Naive thymus-derived CD4-positive, alpha-beta T cell (primary cell): ENCODE measurements at places on chromosomes 5 and 9.
A peak's percentile ranks its signal among the peaks of the same experiment; 100 is the strongest.

DNA sequence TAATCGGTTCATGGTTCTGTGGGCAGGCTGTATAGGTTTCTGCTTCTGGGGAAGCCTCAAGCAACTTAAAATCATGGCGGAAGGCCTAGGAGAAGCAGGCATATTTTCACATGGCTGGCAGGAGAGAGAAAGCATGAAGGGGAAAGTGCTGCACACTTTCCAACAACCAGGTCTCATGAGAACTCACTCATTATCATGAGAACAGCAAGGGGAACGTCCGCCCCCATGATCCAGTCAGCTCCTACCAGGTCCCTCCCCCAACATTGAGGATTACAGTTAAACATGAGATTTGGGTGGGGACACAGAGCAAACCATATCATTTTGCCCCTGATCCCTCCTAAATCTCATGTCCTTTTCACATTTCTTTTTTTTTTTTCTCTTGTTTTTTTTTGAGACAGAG lies 82.1 kb downstream of the EHMT1 start:
- DNase-seq, result no peak
- no peak overlapping the region for H3K27ac ChIP-seq
- peaks cover 11% of the 10 kb centered on the region for H3K4me1 ChIP-seq
- no peak overlapping the region for H3K4me3 ChIP-seq
- H3K27me3 ChIP-seq, result no peaks in the 10 kb centered on the region

DNA sequence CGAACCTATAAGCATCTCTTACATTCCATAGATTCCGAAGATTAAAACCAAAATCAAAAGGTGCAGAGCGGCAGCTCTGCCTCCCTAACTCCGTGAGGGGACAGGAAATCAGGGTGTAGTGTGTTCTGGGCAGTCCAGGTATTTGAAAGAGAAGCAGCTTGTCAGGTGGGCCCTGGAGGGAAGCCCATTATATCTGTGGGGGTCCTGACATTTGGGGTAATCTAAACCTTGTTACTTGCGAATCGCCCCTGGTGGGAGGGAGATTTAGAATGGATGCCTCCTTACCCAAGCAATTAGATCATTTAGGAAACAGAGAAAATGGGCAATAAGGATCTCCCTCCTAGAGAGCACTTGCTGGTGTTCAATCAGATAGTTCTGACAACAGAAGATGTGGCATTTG lies 126.9 kb downstream of the EFNA5 start:
- no peak overlapping the region for H3K27ac ChIP-seq
- H3K27me3 ChIP-seq, result no peaks in the 10 kb centered on the region
- DNase-seq, result no peak
- H3K36me3 ChIP-seq, result no peaks in the 10 kb centered on the region
- H3K4me3 ChIP-seq, result no peak overlapping the region

GRCh38 chr9:89323390-89323789 lies 5.1 kb downstream of the SECISBP2 start:
- peaks cover 12% of the 10 kb centered on the region for H3K36me3 ChIP-seq
- DNase-seq, result no peak
- no peaks in the 10 kb centered on the region for H3K27me3 ChIP-seq
- peaks cover 30% of the 10 kb centered on the region for H3K4me1 ChIP-seq
- peak overlapping the region; percentile 7 for H3K27ac ChIP-seq

- no peak overlapping the region for H3K4me3 ChIP-seq
- no peak for DNase-seq
- no peak overlapping the region for H3K27ac ChIP-seq
- peaks cover 44% of the 10 kb centered on the region for H3K36me3 ChIP-seq
- no peaks in the 10 kb centered on the region for H3K27me3 ChIP-seq
- H3K4me1 ChIP-seq, result peaks cover 10% of the 10 kb centered on the region
These were observed 6.2 kb upstream of the TPM2 start for GRCh38 chr9:35695943-35696401.

DNA sequence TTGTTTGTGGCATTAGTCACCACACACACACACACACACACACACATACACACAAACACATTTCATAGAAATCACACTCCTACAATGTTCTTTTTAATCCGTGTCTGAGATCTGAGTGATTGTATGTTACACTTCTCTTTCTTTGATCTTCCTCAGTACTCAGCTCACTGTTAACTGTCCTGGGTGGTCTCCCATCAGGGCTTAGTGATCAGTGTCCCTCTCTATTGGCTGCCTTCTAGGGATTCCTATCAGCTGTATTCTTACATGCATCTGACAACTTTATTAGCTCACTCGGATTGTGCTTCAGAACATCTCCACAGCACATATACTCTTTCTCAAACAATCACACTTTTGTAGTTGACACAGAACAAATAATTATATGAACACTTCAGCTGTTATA lies 170.2 kb upstream of the POU5F2 start:
- H3K27ac ChIP-seq, result no peak overlapping the region
- no peaks in the 10 kb centered on the region for H3K4me1 ChIP-seq
- H3K36me3 ChIP-seq, result no peaks in the 10 kb centered on the region

GRCh38 chr5:67262206-67262605 lies 65.6 kb upstream of the CD180 start:
- H3K36me3 ChIP-seq, result no peaks in the 10 kb centered on the region
- no peaks in the 10 kb centered on the region for H3K4me1 ChIP-seq
- no peak overlapping the region for H3K4me3 ChIP-seq
- DNase-seq, result no peak

GRCh38 chr5:123132316-123132715 lies 43.3 kb downstream of the PRDM6 start:
- H3K27me3 ChIP-seq, result peaks cover 5% of the 10 kb centered on the region
- no peaks in the 10 kb centered on the region for H3K4me1 ChIP-seq
- no peak overlapping the region for H3K27ac ChIP-seq
- DNase-seq, result no peak
- H3K36me3 ChIP-seq, result no peaks in the 10 kb centered on the region

GRCh38 chr5:72453246-72453775 lies 53.9 kb downstream of the ZNF366 start:
- DNase-seq, result no peak
- H3K27ac ChIP-seq, result no peak overlapping the region
- no peaks in the 10 kb centered on the region for H3K36me3 ChIP-seq
- no peak overlapping the region for H3K4me3 ChIP-seq
- no peaks in the 10 kb centered on the region for H3K27me3 ChIP-seq

DNA sequence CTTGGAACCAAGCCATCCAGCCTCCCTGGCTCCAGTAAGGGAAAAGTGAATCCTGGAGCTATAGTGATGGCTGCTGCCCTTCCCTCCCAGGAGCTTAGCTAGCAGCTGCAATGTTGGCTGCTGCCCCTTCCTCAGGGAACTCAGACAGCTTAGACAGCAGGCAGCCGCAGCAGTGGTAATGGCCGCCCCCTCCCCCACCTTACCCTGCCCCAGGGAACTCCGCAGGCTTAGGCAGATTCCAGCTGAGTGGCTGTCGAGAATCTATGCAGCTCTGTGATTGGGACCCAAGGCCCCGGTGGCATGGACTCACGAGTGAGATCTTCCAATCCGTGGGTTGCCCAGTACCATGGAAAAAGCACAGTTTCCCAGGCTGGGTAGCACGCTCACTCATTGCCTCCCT lies 378.6 kb downstream of the NNT start:
- no peaks in the 10 kb centered on the region for H3K27me3 ChIP-seq
- no peak overlapping the region for H3K4me3 ChIP-seq
- H3K36me3 ChIP-seq, result no peaks in the 10 kb centered on the region
- no peaks in the 10 kb centered on the region for H3K4me1 ChIP-seq

DNA sequence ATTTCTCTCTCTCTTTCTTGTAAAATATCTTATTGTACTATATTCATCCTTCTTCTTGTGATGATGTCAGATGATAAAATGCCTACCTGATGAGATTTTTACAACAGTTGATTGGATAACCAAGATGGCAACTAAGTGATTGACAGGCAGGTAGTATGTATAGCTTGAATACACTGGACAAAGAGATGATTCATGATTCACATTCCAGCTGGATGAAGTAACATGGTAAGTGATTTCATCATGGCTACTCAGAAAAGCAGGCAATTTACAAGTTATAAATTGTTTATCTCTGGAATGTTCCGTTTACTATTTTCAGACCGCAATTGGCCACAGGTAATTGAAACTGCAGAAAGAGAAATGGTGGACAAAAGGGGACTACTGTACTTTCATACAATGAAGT lies 1471.7 kb upstream of the C9orf72 start:
- no peak overlapping the region for H3K4me3 ChIP-seq
- no peak overlapping the region for H3K27ac ChIP-seq
- no peaks in the 10 kb centered on the region for H3K27me3 ChIP-seq
- H3K4me1 ChIP-seq, result no peaks in the 10 kb centered on the region

- H3K36me3 ChIP-seq, result no peaks in the 10 kb centered on the region
- H3K27ac ChIP-seq, result no peak overlapping the region
- no peaks in the 10 kb centered on the region for H3K27me3 ChIP-seq
- H3K4me1 ChIP-seq, result no peaks in the 10 kb centered on the region
- no peak for DNase-seq
These were observed 64.3 kb downstream of the NSG2 start for GRCh38 chr5:174109698-174110260.

DNA sequence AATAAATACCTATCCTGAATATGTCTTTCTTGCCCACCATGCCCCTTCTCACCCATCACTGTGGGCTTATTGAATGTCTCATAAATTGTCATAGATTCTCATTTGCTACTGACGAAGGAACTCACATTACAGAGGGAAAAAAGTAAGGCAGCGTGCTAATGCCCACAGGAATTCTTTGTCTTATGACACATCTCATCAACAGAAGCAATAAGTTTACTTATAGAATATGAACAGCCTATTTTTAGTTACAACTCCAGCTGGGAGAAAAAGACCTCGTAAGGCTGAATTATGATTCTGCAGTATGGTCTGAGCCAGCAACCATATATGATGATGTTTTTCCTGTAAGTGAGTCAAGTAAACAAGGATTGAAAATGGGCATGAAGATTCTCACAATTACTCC lies 22.4 kb upstream of the ATG10 start:
- H3K27me3 ChIP-seq, result no peaks in the 10 kb centered on the region
- no peaks in the 10 kb centered on the region for H3K36me3 ChIP-seq
- H3K4me1 ChIP-seq, result no peaks in the 10 kb centered on the region
- H3K27ac ChIP-seq, result no peak overlapping the region

- peaks cover 37% of the 10 kb centered on the region for H3K4me1 ChIP-seq
- peak; percentile 84 for DNase-seq
- peak overlapping the region; percentile 79 for H3K27ac ChIP-seq
- H3K27me3 ChIP-seq, result no peaks in the 10 kb centered on the region
- H3K36me3 ChIP-seq, result no peaks in the 10 kb centered on the region
These were observed 10.0 kb downstream of the ENC1 start for GRCh38 chr5:74630453-74631066.

- no peak for DNase-seq
- no peak overlapping the region for H3K4me3 ChIP-seq
- no peak overlapping the region for H3K27ac ChIP-seq
- peaks cover 15% of the 10 kb centered on the region for H3K4me1 ChIP-seq
These were observed 73.8 kb downstream of the MAPKAP1 start for GRCh38 chr9:125633116-125633745.

GRCh38 chr9:38057416-38058195 lies 11.4 kb downstream of the SHB start:
- no peak for DNase-seq
- no peaks in the 10 kb centered on the region for H3K36me3 ChIP-seq
- H3K27ac ChIP-seq, result no peak overlapping the region
- H3K4me1 ChIP-seq, result no peaks in the 10 kb centered on the region
- no peaks in the 10 kb centered on the region for H3K27me3 ChIP-seq
- H3K4me3 ChIP-seq, result no peak overlapping the region

DNA sequence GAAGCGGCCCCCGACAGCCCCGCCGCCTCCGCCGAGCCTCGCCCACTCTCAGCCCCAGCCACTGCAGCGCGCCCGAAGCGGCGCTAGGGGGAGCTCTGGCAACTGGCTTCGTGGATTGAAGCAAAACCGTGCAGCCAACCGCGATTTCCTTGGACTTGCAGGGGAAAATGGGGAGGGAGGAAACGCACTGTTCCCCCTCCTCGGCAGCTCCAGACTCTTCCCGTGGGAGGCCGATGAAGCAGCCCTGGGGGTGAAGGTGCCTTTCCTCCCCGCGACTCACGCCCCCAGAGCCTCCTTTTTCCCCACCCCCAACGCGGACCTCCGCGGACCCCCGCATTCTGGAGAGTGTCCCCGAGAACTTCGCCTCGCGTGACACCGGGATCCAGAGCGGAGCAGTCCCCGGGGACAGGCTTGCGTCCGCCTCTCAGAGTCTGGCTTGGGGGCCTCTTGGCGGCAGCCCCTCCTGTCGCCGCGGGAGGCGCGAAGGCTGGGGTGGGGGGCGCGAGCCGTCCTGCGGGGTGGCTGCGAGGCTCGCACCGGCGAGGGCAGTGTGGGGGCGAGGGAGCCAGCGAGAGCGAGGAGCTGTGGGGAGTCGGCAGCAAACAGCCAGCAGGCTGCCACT lies 3.8 kb downstream of the IER5L start:
- DNase-seq, result peak; percentile 76
- peaks cover 4% of the 10 kb centered on the region for H3K4me1 ChIP-seq
- H3K27me3 ChIP-seq, result no peaks in the 10 kb centered on the region
- H3K4me3 ChIP-seq, result peak overlapping the region; percentile 86
